ENCODE measurements at places on chromosomes 11 and 22.

GRCh38 chr22:50297510-50298265 is 9.8 kb downstream of the PLXNB2 start:
- DNase-seq: no peak

GRCh38 chr11:94796863-94797262 is 28.7 kb downstream of the AMOTL1 start:
- DNase-seq: no peak

DNA sequence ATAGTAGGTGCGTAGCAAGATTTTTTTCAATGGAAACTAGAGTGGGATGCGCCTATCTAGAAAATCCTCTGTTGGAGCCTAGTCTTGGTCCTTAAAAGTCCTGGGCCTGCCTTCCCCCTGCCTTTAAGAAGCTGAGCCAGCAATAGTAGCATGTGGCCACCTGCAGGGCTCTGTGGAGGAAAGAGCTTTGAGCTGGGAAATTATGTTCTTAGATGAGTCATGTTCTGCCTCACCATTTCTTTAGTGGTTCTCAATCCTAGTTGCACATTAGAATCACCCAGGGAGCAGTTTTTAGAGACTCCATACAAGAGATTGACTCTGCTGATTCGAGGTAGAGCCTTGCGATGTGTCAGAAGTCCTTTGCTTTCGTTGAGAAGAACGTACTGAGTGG is 133.5 kb downstream of the COMMD9 start:
- no peak for DNase-seq

- no peak for DNase-seq
These were observed 9.4 kb downstream of the LRRC75B start for GRCh38 chr22:24583221-24584165.
